Skeletal muscle tissue (tissue), 5 donors: ENCODE measurements at places on chromosomes 7 and 10. TPM values are rescaled to one million over a fixed set of nuclear protein-coding genes. Genes with fewer than 3 reads are reported as not detected.

ELFN1 gene
- total RNA-seq: 1.6 TPM

LIPF gene
- not detected for total RNA-seq

SOSTDC1 gene
- total RNA-seq: 8.4 TPM

RAPGEF5 gene
- 29.7 TPM for total RNA-seq

FLNC gene
- 611 TPM for total RNA-seq

NOS3 gene
- 4.7 TPM for total RNA-seq

NXPH1 gene
- total RNA-seq: not detected

ADCYAP1R1 gene
- 7.8 TPM for total RNA-seq

AMZ1 gene
- under 0.01 TPM for total RNA-seq

ASIC3 gene
- total RNA-seq: not detected

SRGN gene
- 54.3 TPM for total RNA-seq

IDI2 gene
- total RNA-seq: not detected

SYCE1 gene
- not detected for total RNA-seq

GRM8 gene
- total RNA-seq: not detected

IFIT1 gene
- 34.4 TPM for total RNA-seq

RGS10 gene
- total RNA-seq: 39.7 TPM

FEZF1 gene
- not detected for total RNA-seq

PPIA gene
- 459 TPM for total RNA-seq

GNG11 gene
- 20.4 TPM for total RNA-seq

TRIL gene
- total RNA-seq: 15.1 TPM

MOGAT3 gene
- not detected for total RNA-seq

DYNC1I1 gene
- total RNA-seq: 1.6 TPM

STAG3 gene
- total RNA-seq: 0.52 TPM

ABLIM1 gene
- 34.4 TPM for total RNA-seq

KLLN gene
- under 0.01 TPM for total RNA-seq

LRRC27 gene
- total RNA-seq: 2.6 TPM

LEP gene
- under 0.01 TPM for total RNA-seq

PLEKHA8 gene
- 6.8 TPM for total RNA-seq

POM121L12 gene
- not detected for total RNA-seq

PPIF gene
- 9.9 TPM for total RNA-seq

KEL gene
- total RNA-seq: 3.1 TPM

HIF1AN gene
- 19.3 TPM for total RNA-seq

PLXNA4 gene
- 2.1 TPM for total RNA-seq

CPN1 gene
- total RNA-seq: not detected

UCN3 gene
- not detected for total RNA-seq
